ENCODE measurements at places on chromosomes 3 and 15. TPM values are rescaled to one million over a fixed set of nuclear protein-coding genes. Genes with fewer than 3 reads are reported as not detected.

- DNase-seq = no peak
Observed at GRCh38 chr3:48682786-48683185, 2.9 kb downstream of the NCKIPSD start.

DNA sequence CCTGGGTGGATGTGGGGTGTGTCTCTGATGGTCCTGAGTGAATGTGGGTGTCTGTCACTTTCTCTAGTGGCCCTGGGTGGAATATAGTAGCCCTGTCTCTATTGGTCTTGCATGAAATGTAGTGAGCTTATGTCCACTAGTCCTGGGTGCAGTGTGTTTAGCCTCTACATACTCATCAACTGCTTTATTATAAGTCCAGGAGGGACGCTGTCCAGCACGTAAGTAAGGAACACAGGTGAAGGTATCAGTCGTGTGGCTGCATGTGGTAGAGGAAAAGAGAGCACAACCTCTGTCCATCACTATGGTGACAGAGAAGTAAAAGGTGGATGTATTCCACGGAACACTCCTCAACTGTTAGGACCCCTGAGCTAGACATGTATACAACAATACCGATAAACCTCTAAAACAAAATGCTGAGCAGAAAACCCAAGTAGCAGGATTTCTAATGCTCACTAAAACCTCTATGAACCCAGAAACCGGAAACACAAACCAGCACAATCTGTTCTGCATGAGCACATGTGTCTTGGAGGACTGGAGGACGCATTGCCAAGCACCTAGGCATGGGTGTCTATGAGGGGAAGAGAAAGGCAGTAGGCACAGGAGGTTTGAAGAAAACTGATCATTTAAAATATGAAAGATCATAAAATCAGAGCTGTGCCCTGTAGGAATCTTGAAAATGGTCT is 11.0 kb downstream of the LTF start:
- DNase-seq = no peak

MITF gene
- 80.9 TPM for total RNA-seq

- no peak for DNase-seq
Observed at GRCh38 chr3:154193000-154193615, 71.9 kb downstream of the ARHGEF26 start.

Data from esophagus muscularis mucosa (tissue), 4 donors.